ENCODE measurements at places on chromosomes 16 and 17.

GRCh38 chr16:31265329-31266245, 5.8 kb downstream of the ITGAM start:
- peak; percentile 31 for DNase-seq

DNA sequence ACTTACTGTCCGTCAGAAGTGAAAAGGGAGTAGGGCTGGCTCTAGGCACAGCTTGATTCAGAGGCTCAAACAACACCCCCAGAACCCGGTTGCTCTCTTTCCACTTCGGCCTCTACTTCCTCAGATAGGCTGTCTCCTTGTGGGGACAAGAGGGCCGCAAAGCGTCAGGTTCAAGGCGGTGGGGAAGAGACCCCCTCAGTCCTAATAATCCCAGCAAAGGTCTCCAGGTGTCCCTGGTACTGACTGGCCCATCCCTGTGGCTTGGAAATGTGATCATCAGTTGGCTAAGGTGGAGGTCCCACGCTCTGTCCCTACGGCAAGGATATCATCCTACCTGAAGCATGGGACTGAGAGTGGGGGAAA, 26.0 kb downstream of the NGFR start:
- DNase-seq = no peak

DNA sequence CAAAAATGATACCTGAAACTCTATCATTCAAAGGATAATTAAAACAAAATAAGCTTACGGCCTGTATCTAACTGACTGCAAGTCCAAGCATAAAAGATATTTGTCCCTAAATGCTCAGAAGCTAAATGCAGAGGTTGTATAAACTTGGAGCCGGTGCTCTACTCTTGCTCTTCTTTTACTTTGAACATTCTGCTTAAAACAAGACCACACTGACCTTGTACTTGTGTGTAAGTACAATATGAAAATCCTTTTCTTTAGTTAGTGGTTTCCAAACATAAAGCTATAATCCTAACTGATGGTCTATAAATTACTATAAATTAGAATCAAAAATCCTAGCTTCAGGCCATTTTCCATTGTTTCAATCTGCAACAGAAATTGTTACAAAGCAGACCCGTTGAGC, 74.6 kb downstream of the SPAG9 start:
- DNase-seq = no peak

DNA sequence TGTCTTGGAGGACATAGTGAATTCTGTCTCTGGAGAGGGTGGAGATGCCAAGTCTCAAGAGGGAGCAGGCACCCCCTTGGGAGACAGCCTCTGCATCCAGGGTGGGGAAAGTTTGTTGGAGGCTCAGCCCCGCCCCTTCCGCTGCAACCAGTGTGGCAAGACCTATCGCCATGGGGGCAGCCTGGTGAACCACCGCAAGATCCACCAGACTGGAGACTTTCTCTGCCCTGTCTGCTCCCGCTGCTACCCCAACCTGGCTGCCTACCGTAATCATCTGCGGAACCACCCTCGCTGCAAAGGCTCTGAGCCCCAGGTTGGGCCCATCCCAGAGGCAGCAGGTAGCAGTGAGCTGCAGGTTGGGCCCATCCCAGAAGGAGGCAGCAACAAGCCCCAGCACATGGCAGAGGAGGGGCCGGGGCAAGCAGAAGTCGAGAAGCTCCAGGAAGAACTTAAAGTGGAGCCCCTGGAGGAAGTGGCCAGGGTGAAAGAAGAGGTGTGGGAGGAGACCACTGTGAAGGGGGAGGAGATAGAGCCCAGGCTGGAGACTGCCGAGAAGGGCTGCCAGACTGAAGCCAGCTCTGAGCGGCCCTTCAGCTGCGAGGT, 5.2 kb downstream of the ZNF646 start:
- DNase-seq = no peak

DNA sequence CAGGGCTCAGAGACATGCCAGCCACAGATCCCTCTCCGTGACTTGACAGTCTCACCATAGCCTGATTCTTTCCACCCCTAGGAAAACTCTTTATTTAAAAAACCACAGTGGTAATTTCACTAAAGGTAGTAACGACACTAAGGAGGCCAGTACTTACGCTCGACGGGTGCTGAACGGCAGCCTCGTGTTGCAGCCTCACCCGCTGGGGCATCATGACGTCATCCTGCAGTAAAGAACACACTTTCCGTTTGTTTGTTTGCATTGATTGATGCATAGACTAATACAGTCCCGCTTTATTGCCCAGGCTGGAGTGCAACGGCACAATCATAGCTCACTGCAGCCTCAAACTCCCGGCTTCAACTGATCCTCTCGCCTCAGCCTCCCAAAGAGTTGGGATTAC, 65.1 kb upstream of the METRNL start:
- no peak for DNase-seq

DNA sequence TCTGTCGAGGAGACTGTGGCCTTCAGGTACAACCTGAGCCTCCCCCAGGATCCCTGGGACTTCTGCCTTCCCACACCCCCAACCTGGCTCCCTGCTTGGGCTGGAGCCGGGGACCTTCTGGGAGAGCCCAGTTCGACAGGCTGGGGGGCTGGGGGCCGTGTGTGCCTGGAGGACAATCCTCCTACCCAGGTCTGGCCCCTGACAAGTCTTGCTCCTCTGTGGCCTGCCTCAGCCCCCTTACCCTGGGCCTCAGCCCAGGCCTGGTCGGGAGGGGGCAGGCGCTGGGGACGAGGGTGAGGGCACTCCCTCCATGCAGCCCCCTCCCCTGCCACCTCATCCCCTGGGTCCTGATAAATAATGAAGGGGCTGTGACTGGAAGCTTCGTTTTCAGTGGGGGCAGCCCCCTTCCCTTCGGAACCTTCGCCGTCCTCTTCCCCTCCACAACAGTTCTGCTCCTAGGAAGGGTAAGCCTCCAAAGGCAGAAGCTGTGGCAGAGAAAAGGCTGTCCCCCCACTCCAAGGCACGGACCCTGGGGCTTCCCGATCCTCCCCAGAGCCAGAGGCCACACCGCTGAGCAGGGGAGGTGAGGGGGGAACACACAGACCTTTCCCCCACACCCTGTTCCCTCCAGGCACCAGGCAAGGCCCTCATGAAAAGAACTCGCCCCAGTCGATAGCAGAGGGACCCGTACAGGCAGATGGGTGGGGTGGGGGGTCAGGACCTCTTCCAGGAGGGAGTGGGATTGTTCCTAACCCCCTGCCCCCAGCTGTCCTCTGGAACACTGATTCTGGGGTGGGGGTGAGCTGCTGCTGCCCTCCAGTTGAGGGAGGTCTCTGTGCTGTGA, 5.0 kb upstream of the BAHCC1 start:
- no peak for DNase-seq

- DNase-seq = no peak
Observed at GRCh38 chr17:46152423-46152822, 40.8 kb downstream of the KANSL1 start.

GRCh38 chr16:70437017-70437581, 1.8 kb downstream of the ST3GAL2 start:
- no peak for DNase-seq

GRCh38 chr16:29845656-29846055, 17.4 kb downstream of the CDIPT start:
- DNase-seq = no peak
